A549 (cell line): ENCODE measurements at places on chromosomes 16 and 17.

- no peak for DNase-seq
These were observed 58.8 kb downstream of the NFATC3 start for GRCh38 chr16:68144008-68144407.

DNA sequence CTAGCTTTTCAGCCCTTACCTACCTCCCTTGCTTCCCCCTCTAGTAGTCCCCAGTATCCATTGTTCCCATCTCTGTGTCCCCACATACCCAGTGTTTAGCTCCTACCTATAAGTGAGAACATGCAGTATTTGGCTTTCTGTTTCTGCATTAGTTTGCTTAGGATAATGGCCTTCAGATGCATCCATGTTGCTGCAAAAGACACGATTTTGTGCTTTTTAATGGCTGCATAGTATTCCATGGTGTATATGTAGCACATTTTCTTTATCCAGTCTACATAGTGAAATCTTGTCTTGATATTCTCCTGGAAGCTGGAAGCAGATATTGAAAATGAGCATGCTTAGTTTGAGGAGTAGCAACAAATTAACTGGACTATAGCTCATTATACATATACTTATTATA, 45.7 kb upstream of the TANC2 start:
- no peak for DNase-seq

DNA sequence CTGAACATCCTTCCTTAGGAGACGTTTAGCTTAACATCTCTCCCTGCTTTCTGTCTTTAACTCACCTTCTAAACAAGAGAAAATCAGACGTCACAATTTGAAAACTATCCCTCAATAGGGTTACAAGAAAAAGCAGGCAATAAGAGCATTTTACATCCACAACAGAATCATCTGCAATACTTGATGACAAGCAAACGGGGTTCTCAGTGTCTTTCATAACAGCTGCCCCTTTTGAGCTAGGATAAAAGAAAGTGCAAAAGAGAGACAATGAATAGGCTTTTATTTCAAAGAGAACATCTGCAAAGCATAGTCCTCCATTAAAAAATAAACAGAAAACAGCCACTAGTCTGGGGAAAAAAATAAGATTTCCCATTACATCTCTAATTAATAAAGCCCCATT, 13.2 kb downstream of the XYLT1 start:
- DNase-seq: no peak

GRCh38 chr16:67749436-67750078, 30.4 kb upstream of the GFOD2 start:
- DNase-seq: no peak

- peak; percentile 97 for DNase-seq
These were observed 99.4 kb upstream of the CHMP6 start for GRCh38 chr17:80892019-80892855.

GRCh38 chr17:67128700-67129099, 84.3 kb downstream of the CACNG1 start:
- no peak for DNase-seq

DNA sequence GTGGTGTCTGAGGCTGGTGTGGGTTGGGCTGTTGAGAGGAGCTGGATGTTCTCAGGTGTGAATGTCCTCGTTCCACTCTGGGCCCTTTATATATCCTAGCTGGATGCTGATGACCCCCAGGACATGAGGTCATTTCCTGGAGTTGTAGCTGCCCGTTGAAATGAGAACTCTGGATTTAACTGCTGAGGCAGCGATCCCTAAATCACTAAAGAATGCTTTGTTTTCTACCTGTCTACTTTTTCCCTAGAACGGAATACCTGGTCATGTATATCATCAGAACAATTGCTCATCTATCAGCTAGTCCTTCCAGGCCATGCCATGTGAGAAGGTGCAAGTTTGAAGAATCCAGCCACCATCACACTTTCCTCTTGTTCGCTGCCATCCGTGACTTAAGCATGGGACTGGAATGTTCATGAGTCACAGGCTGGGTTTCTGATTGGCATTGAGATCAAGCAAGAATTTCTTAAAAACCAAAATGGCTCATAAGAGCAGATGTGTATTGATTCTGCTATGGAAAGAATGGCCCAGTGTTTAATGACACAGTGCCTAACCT, at the start of gene KRTAP2-3:
Gene KRTAP2-3, minus strand, starts transcription at position 63 of the 553 bp plus-strand sequence. CDS start 64 bp downstream, outside the sequence.
- peak; percentile 49 for DNase-seq

DNA sequence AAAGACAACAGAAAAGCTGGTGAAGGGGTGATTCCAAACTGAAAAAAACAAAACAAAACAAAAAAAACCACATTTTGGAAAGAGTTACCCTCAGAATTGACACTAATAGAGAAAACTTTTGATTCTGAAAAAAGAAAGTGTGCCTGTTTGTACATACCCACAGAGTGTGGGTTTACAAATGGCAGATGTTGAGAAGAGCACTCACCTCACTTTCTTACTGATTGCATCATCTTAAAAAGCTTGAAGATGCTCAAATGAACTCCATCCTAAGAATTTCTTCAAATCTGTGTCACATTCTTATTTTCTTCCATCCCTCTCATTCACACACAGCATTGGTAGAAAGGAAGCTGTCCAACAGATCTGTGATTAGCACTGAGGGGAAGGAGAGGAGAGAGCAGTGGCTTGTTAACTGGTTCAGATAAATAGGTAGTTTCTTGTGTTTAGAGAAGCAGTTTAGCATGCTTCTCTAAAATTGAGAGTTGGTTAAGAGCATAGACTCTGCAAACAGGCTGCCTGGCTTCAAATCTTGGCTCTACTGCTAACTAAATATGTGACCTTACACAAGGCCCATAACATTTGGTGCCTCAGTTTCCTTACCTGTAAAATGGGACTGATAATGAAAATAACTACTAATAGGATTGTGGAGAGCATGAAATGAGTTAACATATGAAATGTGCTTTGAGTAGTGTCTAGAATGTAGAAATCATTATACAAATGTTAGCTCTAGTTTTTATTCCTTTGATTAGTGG, 6.9 kb downstream of the GNAO1 start:
- no peak for DNase-seq

GRCh38 chr17:32502013-32502412, 15.2 kb downstream of the CDK5R1 start:
- no peak for DNase-seq

GRCh38 chr17:80363120-80363515, 51.8 kb upstream of the ENDOV start:
- DNase-seq: no peak

- no peak for DNase-seq
These were observed 136.5 kb upstream of the CCL2 start for GRCh38 chr17:34118564-34118963.

GRCh38 chr16:87762071-87762571, 3.7 kb downstream of the KLHDC4 start:
- DNase-seq: no peak

DNA sequence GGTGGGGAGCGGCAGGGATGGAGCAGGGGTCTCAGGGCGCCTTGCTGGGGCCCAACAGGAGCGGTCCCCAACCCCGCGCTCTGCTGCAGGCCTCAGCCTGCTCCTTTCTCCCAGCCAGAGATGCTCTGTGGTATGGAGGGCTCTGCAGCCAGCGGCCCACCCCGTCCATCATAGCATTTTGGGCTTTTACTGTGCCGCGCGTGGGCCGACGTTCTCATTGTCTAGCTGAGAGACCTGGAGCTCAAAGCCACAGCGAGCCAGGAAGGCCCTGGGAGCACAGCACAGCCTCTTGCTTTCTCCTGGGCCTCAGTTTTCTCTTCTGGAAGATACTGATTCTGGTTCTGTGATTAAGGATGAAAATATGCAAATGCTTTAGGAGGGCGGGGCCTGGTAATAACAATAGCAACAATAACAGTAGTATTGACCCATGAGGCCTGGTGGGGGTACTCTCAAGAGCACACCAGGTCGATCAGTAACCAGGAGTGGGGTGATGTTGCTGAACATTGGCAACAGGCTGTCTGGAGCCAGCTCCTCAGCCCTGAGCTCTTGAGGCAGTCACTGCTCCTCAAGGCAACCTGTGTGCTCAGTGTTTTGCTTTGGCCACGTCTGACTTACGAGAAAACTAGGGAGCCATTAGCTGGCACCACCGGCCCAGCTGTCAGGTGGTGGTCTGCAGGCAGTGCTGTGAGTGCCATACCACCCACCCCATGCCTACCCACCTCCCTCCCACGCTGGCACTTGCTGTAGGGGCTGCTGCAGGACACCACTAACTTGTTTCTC, 1.1 kb upstream of the RASD1 start:
- DNase-seq: no peak

DNA sequence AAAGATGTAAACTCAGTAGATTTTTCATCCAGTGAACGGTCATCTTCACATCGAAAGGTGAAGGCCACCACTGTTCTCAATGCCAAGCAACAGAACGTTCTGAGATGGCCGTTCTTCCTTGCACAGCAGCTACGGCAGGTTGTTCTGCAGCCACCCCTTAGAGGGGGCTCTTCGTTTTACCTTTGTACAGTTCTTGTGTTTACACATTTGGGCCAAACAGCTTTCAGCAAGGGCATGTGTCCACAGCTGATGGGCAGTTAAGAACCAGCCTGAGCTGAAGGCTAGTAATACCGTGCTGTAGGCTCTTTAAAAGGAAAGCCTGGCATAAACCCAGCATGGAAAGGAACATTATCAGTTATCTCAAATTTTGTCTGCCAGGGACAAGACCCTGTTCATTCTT, 15.9 kb downstream of the PLD6 start:
- DNase-seq: no peak

DNA sequence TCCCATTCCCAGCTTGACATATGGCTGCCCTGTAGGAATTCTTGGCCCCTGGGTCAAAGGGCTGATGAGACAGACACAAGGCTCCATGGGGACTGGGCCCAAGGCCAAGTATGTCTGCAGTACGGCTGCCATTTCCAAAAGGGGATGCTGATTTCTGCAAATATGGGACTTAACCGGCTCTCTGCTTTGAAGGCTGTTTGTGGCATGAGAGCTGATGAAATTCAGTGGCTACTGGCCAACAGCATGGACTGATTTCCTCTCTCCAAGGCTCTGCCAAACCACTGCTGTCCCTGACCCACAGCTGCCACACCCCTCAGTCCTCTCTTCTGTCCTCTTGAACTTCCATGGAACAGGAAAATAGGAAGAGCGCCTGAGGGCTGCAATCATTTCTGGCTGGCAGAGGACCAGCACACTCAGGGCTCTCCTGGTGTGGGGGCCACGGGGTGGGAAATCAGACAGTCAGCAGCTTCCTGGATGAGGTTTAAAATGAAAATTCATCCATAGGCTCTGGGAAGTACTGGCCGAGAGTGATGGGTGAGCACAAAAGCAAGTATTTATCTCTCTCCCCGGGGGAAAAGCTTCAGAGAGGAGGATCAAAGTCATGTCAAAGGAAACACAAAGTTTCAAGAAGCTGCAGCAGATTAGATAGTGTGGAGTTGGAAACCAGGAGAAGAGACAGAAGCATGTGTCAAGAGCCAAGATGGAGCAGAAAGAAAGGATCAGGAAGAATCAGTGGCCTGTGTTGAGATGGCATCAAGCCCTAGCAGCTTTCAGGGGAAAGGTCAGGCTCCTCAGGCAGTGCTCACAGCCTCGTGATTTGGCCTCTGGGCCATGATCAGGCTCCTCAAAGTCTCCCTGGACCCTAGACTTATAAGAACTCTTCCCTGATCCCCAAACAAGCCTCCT, 64.1 kb upstream of the SREBF1 start:
- DNase-seq: peak; percentile 85

DNA sequence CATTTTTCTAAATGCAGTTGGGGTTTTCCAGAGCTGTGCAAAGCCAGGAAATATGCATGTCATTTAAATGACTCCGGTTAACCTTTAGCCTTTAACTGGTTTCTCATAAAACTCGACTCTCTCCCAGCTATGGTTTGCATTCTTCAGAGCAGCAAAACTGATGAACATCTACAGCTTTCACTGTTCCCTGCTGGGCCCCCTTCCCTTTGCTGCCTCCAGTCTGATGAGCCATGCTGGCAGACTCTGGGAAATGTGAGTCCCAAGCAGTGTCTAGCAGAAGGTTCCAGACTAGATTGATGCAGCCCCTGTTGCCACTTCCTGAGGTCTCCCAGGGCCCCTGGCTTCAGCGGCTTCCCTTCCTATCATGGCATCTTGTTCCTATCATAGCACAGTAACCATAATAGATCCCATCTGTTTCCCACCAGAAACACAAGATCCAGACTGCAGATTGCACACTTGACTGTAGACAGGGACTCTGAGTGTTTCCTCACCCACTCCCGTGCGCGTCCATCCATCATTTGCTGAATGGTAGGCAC, 135.4 kb downstream of the CLEC16A start:
- no peak for DNase-seq

DNA sequence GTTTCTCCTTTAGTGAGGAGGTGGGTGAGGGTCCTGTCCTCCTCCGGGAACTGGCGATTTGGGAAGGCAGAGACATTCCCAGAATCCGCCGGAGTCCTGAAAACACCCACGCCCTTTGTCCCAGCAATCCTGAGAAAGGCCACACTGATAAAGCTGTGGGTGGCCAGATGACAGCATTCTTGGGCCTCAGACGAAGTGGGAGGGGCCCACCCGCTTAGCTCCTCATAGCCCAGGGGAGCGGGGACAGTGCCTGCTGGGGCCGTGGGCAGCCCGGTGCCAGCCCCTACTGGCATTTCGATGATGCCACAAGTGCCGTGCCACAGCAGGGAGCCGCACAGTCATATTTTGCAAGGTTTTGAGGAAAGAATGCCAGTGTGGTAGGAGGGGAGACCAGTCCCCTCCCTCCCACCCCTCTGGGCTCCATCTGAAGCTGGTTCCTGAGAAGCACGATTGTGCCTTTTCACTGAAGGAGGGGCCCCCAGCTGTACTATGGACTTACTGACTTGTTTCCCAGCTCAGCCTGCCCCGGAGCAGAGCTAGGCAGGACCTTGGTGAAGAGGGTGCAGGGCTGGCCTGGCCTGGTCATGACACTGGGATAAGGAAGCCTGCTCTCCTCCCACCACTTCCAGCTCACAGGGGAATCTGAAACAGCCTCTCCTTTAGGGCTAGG, 20.9 kb upstream of the MPRIP start:
- DNase-seq: peak; percentile 97

DNA sequence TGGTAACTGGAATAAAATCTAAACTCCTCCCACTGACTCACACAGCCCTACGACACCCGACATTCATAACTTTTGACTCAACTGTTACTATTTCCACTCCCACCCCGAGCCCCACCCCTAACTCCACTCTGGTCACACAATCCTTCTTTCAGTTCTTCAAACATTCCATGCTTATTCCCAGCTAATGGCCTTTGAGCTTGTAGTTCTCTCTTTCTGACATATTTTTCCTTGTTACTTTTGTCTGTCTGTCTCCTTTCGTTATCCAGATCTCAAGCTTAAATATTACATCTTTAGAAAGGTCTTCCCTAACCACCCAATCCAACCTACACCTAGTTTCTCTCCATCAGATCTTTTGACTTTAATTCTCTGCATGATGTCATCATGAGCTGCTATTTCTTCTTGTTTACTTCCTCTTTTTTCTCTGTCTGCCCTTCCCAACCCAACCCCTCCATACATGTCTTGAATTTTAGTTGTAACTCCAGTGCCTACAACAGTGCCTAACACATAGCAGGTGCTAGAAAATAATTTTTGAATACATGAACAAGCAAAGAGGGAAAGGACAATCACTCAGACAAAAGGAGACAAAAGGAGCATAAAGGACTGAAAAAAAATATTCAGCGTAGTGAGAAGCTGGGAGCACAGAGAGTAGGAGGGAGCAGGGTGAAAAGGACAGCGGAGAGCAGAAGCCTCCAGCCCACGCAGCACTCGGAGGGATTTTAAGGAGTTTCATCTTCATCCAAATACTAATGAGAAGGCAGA, 65.2 kb upstream of the SMIM36 start:
- DNase-seq: peak; percentile 44
